ENCODE measurements at places on chromosomes 1 and 21.
A peak's percentile ranks its signal among the peaks of the same experiment; 100 is the strongest.

- DNase-seq = no peak
These were observed 6.9 kb downstream of the DTL start for GRCh38 chr1:212042436-212042835.

DNA sequence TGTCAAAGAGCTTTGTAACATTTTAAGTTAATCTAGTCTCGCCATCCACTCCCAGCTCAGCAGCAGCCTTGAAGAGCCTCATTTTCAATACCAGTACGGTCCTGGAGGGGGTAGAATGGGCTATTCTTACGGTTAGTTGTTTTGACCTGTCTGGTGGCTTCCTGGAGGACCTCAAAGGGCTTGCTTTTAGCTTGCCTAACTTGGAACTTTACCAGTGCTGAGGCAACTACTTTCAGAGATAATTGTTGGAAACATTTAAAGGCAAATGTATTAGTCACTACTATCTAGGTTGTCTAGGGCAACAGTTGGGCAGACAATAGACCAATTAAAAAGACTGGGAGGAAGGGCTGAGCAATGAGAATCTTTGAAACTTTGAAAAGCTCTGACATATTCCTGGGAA lies 56.0 kb downstream of the TTLL7 start:
- DNase-seq = no peak

DNA sequence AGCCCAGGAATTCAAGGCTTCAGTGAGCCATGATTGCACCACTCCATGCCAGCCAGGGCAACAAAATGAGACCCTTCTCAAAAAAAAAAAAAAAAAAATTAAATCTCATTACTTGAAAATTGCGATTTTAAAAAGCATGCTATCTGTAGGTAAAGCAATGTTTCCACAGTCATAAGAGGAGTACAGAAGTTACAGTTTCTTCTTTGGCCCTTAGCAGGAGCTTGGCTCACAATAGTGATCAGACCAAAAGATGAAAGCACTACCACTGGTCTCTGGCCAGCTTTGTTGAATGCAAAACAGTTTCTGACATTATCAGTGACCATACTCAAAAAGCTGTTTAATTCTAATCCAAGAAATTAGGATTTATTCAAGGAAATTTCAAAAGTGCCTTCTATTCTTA lies 31.2 kb downstream of the VAV3 start:
- no peak for DNase-seq

DNA sequence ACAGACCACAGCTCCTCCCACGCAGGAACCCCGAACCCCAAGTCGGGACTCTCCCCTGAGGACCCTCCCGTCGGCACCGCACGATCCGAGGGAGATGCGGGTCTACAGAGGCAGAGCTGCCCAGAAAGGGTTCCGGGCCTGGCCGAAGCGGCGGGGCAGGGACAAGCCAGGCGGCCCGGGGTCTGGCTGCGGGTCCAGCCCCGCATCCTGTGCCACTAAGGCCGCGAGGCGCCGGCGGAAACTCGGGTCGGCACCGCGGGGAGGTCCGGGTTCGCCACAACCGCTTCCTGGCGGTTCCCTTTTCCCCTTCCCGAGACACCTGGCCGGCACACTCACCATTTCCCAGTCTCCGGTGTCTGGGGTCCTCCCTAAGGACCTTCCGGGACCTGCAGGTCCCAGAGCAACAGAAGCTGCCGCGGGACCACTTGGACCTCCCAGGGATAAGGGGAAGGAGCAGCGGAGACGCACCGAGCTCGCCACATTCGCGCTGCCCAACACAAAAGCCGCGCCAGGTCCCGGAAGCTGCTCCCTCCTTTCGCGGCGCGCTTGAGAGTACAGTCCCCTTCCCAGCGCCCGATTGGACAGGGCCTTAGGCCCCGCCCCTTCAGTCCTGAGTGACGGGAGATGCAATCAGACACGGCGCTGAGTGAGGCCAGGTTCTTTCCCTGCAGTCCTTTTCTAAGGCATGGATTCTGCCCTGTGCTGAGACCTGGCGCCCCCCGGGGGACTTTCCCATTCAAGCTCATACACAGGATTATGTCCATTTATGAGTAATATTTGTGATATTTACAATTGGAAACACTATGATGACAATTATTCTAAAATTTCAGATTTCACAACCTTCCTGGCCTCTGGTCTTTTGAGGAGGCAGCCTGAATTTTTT lies at the start of gene ZNF670:
Gene ZNF670 (minus strand): TSS at position 554 of the 883 bp plus-strand sequence. CDS start 215 bp downstream, at position 339.
- DNase-seq = peak; percentile 94

- DNase-seq = no peak
These were observed 2.2 kb downstream of the DHCR24 start for GRCh38 chr1:54884768-54885167.

DNA sequence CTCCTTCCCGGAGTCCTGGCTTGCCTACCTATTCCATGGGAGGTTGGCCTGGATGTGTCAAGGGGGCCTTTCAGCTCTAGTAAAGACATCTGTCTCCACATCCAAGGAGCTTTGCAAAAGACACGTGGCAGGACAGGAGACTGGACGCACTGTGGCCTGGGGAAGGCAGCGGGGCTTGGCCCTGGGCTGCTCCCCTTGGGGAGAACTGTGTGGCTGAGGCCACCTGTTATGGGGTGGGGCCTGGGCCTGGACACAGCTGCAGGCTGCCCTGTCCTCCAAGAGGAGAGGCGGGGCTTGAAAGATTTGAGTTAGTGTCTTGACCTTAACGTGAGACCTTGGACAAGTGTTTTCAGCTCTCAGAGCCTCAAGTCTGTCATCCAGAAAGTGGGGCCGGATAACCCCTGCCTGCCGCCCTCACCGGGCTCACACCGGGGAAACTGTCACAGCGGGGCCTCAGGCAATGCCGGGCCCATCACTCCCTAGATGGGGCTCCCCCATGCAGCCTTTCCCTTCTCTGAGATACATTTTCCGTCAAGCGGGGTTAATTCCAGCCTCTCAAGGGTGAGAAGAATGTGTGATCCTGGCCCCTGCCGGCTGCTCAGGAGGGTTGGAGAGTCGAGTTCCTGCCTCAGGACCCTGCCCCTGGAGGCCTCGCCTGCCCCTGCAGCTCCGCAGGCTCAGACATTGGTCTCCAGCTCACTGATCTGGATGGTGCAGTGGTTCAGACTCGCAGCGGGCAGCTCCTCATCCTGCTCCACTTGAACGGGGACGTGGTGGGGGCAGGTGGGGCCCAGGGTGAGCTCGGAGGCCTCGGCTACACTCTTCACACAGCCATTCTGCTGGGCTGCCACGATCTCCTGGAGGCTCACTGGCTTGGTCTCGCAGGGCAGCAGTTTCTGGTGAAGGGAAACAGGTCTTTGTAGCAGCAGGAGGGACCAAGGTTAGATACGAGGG lies 25.6 kb downstream of the PODN start:
- no peak for DNase-seq

DNA sequence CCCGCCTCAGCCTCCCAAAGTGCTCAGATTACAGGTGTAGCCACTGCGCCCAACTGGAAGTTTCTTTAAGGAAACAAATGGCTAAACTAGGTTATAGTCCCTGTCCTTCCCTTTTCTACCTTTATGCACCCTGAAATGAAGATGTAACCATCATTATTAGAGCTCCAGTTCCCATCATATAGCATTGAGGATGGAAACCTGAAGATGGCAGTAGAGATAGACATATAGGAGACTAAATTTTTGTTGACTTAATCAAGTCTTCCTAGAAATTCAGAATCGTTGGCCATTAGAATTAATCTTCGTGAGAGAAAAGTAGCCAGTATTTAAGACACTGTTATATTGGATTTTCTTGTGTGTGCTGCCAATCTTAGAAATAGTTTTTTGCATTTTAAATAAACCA lies 1016.3 kb upstream of the NCAM2 start:
- no peak for DNase-seq

DNA sequence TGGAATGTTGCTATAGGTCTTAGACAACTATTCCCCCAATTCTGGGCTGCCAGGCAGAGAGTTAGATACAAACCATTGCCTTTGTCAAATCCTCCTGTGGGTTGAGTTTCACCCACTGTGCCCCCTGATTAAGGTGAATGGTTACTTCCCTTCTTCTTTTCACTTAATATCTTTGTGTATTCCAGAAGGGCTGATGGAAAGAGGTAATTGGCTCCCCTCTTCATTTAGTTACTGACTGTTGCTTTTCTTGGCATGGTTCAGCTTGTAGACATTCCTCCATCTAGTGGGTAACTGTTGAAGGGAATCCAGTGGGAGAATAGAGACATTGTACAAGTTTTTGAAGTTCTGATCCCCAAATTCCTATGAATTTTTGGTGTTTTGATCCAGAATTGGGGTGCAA lies 43.8 kb upstream of the MACF1 start:
- DNase-seq = no peak

GRCh38 chr1:3248155-3249141 lies 179.4 kb downstream of the PRDM16 start:
- DNase-seq = no peak

- DNase-seq = no peak
These were observed 18.9 kb upstream of the USP24 start for GRCh38 chr1:55234016-55234415.

DNA sequence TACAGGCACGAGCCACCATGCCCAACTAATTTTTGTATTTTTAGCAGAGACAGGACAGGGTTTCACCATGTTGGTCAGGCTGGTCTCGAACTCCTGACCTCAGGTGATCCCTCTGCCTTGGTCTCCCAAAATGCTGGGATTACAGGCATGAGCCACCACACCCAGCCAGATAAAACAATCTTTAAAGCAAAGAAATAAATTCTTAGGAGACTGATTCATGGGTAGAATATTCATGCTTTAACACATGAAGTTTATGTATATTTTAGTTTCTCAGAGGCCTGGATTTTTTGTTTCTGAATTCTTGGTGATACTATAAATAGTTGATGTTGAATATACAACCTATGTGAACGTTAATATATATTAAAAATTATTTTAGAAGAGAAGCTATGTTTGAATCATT lies 127.4 kb upstream of the KIAA1614 start:
- DNase-seq = no peak

DNA sequence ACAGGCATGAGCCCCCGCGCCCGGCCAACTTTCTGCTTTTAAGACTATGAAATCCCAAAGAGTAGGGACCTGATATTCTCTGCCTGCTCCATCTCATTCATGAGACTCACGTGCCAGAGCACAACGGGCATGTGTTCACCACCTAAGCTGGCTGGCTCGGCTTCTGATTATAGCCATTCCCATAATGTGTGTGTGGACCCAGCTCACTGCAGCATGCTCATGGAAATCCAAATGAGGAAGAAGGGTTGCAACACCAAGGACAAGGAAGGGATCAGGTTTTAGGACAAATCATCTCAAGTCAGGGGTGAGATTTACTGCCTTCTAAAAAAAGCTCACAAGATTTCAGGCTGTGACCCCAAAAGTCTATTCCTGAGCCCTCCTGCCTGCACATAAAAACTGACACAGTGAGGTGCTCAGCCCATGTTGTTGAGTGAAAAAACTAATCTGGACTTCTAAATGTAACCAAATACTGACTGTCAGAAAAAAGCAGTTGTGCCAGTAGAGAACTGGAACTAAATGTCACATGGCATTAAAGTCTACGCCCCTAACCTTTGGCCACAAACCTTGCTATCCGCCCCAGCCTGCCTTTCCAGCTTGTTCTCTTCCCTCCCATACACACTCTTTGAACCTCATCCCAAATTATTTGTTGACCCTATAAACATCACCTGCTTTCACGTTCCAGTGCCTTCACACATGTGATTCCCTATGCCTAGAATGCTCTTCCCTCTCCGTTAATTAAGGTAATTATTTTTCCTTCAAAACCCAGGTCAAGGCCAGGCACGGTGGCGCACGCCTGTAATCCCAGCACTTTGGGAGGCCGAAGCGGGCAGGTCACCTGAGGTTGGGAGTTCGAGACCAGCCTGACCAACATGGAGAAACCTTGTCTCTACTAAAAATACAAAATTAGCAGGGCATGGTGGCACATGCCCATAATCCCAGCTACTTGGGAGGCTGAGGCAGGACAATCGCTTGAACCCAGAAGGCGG lies 9.1 kb upstream of the COA7 start:
- no peak for DNase-seq

GRCh38 chr1:26999440-26999987 lies 6.0 kb downstream of the TRNP1 start:
- no peak for DNase-seq

DNA sequence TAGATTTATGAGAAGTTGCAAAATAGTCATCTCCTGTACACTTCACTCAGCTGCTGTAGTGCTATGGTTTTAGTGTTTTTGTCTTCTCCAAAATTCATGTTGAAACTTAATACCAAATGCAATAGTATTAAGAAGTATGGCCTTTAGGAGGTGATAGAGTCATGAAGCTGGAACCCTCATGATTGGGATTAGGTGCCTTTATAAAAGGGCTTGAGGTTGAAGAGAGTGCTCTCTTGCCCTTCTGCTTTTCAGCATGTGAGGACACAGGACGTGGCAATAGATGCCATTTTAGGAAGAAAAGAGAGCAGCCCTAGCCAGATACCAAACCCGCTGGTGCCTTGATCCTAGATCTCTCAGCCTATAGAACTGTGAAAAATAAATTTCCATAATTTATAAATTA lies 87.6 kb downstream of the CTH start:
- DNase-seq = no peak

- DNase-seq = no peak
These were observed 269.8 kb downstream of the ZNF648 start for GRCh38 chr1:181791721-181792120.

DNA sequence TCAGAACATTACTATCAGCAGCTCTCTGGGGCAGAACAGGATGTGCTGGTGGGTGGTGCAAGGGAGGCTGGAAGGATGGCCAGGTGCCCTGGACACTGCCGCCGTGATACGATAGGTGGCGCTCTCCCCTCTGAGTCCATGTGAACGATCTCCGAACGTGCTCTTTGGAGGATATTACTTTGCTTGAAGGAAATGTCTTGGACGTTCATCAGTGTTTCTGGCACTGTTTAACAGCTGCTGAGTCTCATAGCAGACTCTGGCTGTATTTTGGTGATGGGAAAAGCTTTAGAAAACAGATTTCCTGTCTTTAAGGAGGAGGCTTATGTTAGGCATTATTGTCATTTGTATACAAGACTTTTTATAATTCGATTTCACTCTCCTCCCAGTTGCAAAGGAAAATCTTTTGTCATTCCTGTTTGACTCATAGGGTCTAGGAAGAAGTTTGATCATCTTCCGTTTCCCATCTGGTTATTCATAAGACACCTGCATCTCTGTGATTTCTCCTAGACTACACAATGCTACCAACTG lies 386.2 kb upstream of the ADGRL2 start:
- DNase-seq = peak; percentile 5

GRCh38 chr1:95287825-95288224 lies 53.8 kb downstream of the RWDD3 start:
- DNase-seq = no peak

GRCh38 chr21:31647650-31648049 lies 11.8 kb upstream of the SOD1 start:
- no peak for DNase-seq

GRCh38 chr1:110058591-110058990 lies 11.9 kb downstream of the ALX3 start:
- DNase-seq = no peak

DNA sequence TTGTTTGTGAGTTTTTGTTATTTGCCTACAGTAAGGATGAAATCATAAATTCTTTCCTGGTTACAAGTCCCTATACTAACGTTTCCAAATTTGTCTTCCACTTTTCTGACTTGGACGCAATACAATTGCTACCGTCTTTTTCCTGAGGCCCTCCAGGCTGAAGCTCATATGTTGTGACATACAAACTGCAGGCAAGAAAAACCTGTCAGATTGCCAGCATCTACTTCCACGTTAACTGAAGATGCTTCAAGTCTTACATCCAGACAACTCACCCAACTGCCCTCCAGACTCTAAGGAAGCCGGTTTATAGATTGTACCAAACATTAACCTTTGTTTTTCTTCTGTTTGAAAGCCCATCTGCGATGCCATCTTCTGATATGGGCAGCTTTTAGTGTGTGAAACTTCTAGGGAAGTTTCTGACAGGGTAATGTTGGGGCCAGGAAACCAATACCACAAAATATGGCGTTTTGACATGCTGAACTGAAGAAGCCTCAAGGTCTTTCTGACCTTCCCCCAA lies 21.4 kb upstream of the RNF11 start:
- peak; percentile 77 for DNase-seq
